Uterus (tissue), 4 donors: ENCODE measurements at places on chromosomes 11 and 22.

GRCh38 chr11:88175569-88176075 is 379 bp upstream of the RAB38 start:
- DNase-seq: no peak

DNA sequence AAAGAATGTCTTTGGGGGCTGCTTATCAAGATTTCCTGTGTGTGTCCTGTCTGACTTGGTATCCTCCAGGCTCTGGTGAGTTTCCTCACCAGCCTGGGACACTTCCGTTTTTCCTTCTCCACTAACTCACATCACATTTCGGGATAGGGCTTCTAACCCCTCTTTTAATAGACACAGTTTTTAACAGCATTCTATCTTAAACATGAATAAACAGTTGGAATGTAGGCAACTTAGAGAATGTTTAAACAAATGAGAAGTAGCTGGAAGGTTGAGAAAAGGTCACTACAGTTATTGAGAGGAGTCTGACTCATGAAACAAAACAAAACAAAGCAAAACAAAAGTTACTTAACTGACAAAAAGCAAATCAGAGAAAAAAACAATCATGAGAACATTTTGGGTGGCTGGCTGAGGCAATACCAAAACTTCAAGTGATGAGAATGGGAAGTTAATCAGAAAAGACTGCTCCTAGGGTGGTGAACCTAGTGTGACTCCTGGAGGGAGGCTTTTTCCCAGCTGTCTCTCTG is 64.7 kb upstream of the CTSC start:
- no peak for DNase-seq

GRCh38 chr22:50678218-50678650 is 5.6 kb downstream of the SHANK3 start:
- no peak for DNase-seq

- DNase-seq: no peak
These were observed 11.3 kb upstream of the CXCR5 start for GRCh38 chr11:118872403-118872821.

GRCh38 chr11:35548925-35549561 is 23.6 kb upstream of the PAMR1 start:
- DNase-seq: no peak

- DNase-seq: peak; percentile 14
These were observed 19.9 kb upstream of the MUC5B start for GRCh38 chr11:1202776-1203504.

DNA sequence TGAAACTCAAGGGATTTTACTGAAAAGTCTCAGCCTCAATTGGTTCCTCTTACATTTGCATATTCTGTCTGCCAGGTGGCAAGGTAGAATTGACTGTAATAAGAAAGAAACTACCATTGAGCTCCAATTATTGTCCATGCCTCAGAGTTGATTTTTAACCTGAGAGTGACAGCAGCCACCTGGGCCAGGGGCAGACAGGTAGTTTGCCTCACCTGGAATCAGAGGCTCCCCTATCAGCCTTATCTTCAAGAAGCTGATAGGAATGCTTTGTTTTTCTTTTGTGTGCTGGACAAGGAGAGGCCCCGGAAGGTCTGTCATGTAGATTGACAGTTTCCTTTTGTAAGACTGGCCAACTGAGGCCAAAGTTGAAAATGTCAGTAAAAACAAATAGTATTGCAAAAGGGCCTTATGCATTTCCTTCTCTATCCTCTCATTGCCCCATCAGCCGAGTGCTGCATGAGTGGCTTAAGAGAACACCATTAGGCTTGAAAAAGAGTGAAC is 34.1 kb downstream of the CD44 start:
- DNase-seq: no peak
